ENCODE measurements at places on chromosomes 4 and X.

DNA sequence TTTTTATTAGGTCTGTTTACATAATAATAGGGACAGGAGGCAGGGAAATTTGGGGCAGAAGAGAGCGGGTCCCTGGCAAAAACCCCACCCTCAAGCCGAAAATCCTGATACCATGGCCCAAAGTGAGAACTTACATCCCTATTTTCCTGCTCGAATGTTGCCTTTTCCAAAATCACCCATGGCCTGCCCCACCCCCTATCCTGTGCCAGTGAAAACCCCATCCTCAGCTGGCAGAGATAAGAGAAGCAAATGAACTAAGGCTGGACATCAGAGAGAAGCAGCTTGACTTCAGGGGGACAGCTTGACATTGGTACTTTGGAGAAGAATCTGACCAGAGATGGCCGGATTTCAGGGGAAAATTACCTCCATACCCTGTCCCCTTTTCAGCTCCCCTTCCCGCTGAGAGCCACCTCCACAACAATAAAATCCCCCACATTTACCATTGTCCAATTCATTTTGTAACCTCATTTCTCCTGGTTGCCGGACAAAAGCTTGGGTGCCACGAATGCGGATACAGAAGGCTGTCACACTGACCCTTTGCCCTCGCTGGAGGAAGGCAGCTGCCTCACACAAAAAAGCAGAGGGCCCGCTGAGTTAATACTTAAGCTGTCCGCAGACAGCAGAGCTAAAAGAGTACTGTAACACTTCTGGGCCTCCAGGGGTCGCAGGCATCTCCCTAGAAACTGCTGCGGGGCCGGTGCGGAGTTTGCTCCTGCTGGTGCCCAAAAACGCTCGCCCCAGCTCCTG is 196.2 kb downstream of the SNCA start:
- no peak for DNase-seq

- no peak for DNase-seq
Observed at GRCh38 chrX:34546366-34546765, 110.7 kb downstream of the TMEM47 start.

- DNase-seq, result no peak
Observed at GRCh38 chrX:38166478-38167083, 54.1 kb downstream of the SRPX start.

GRCh38 chrX:69125094-69125493 is 40.2 kb downstream of the PJA1 start:
- no peak for DNase-seq

DNA sequence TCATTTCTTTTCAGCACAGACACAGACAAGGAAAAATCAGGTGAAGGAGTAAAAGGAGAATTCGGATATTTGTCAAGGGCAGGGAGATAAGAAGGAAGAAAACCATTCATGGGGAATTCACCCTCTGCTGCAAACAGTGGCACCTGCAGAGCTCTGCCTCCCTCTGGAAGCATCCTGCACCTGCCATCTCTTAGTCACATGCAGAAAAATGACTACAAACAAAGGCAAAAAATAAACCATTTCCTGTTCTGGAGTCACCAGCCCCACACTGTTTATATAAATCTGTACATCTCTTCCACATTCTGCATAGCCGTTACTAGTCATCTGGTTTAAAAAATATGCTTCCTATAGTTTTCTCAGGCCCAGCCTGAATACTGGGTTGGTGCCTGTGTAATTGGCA is 205.3 kb downstream of the ARAP2 start:
- DNase-seq, result no peak

DNA sequence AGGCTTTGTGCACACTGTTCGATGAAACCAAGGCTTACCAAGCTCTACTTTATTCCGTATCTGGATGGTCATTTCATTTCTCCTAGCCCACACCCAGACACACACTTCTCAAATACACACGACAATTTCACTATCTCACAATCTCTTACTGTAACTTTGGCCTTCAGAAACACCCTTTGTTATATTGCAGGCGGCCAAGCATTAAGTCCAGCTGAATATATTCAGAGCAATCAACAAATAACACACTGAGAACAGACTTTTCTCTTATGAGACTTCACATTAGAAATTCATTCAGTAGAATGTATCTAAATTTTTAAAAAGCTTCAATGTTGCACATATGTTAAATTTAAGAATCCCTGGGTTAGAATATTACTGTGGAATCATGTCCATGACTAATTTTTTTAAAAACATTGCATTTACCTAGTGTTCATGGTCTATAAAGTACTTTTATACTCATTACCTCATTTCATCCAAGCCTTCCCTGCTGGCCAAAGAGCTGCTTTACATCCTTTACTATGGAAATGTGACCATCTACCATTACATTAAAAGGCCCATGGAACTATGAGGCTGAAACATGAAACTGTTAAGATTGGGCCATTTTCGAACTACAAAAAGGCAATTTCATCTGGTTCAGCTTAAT is 10.5 kb upstream of the MAGEB17 start:
- DNase-seq, result no peak

GRCh38 chr4:168353746-168354145 is 35.2 kb upstream of the DDX60 start:
- no peak for DNase-seq

DNA sequence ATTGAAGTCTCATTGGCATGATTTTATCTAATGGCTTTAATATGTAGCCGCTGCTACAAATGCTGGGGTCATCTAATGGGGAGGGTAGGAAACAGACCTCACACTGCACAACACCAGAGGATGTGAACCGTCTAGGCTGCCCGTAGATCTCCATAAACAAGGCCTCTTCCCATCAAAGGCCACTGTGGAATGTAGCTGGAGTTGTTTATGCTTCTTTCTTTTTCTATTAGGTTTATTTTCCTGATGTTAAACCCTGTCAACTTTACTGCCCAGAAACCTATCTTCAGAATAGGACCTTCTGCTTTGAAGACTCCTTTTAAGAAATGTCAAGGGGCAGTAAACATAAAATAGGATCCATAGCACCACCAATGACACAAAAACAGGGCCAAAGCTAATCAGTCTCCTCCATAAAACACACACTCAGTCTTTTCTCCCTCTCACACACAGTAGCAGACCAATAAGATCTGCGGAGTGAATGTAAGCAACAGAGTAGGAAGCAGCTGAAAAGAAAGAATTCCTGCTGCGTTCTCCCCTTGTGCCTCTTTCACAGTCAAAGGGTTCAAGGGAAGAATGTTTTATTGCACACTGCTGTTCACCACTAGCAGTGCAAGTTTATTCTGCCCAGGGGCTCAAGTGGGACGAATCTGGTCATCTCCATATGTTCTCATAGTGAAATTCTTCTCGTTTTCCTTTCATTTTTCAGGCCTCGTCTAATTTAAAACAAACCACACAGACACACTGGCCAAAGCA is 72.2 kb downstream of the MAML3 start:
- DNase-seq, result no peak

- no peak for DNase-seq
Observed at GRCh38 chrX:47172549-47172948, 21.1 kb upstream of the UBA1 start.

- no peak for DNase-seq
Observed at GRCh38 chrX:9582956-9583355, 118.1 kb downstream of the TBL1X start.

GRCh38 chr4:131054489-131055019 is 1958.6 kb downstream of the C4orf33 start:
- no peak for DNase-seq

- DNase-seq, result no peak
Observed at GRCh38 chr4:25246680-25247611, 13.1 kb downstream of the PI4K2B start.

DNA sequence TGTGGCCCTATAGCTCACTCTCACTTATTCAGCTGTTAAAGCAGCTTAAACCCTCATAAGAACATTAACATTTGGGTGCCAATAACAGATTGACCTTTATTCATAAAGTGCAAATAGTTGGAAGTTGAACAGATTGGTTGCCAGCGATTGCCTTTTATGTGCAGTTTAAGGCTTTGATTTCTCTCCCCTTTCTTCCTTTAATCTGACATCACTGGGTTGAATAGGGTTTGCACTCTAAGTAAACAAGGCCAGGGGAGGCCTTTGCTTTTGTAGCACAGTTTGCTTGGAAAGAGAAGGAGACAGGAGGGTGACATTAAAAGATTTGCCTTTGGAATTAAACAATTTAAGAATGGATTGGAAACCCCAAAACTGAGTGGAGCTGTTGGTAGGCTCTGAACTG is 114.3 kb downstream of the NKX6-1 start:
- no peak for DNase-seq

DNA sequence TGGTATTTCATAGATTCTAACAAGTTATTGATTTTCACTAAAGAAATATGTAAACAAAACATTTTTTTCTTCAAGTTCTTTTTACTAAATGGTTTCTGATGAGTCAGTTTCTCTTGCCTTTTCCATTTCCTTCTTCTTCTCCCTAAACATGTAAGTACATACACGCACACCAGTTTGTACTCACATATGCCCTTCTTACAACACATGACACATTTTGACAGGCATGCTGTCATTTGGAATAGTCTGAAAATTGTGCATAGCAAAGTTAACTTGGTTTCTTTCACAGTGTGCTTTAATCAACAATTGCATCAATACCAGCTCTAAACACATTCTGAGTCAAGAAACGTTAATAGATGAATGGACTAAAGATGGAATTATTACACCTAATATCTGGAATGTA is 35.1 kb downstream of the PRSS12 start:
- DNase-seq, result no peak

DNA sequence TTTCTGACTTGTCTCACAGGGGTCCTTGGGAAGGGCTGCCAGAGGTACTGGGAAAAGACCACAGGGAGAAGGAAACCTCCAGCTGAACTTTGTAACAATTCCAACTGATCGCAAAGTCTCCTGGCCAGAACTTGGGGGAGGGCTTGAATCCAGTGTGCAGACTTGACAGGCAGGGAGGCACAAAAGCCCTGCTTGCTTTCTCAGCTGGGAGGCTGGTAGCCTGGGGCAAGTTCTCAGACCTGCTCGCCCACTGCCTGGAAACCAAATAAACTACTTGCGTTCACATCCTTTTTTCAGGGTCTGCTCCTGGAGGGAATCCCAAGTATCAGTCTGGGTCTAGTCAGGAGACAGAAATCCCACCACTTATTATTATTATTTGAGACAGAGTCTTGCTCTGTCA is 48.0 kb upstream of the CASK start:
- no peak for DNase-seq

DNA sequence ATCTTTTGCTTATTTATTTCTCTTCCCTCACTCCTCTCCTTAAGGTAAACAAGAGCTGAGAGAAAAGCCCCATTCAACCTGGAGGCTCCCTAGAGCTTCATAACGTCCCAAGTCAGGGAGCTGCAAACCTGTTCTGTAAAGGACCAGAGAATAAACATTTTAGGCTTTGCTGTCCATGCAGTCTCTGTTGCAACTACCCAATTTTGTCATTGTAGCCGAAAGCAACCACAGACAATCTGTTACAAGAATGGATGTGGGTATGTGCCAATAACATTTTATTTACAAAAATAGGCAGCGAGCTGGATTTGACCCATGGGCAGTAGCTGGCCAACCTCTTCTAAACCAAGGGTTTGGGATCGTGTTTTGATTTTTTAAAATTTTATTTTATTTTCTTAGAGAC is 71.3 kb upstream of the TBL1X start:
- no peak for DNase-seq

DNA sequence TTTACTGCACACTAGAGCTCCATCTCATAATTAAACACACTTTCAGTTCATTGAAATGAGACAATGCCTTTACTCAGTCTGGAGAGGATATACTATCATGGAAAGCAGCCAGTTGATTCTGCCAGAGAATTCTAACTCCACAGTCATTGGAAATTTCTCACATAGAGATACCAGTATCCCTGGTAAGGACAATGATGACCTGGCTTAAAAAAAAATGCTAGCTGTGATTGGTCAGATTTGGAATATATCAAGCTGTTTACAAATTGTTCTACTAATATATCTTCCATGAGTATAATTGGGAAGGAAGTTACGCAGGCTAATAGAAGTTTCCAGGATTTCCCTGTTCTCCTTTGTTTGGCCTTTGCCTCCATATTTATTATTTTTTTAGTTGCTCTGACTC is 34.5 kb upstream of the TLL1 start:
- DNase-seq, result no peak

- no peak for DNase-seq
Observed at GRCh38 chr4:57098941-57099340, 11.2 kb downstream of the IGFBP7 start.

GRCh38 chr4:172806841-172807240 is 361.8 kb upstream of the GALNT7 start:
- DNase-seq, result no peak

GRCh38 chrX:30224536-30224935 is 5.9 kb upstream of the MAGEB3 start:
- no peak for DNase-seq

DNA sequence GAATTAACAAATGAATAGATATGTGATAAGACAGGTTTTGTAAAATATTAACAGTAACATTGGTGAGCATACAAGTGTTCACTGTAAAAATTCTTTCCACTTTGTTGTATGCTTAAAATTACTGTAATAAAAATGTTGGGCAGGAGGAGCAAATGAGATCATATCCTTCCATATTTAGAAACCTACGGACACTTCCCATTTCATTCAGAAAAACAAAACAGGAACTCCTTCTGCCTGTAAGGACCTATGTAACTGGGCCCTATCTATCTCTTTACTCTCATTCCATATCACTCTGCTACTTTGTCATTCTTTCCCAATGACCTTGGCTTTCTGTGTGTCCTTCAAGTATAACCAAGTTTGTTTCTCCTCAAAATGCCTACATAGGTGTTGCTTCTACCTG is 53.7 kb upstream of the SLC39A8 start:
- no peak for DNase-seq

GRCh38 chr4:47031011-47031678 is at the start of gene GABRB1:
Gene GABRB1 (plus strand): TSS chr4:47031567.
- no peak for DNase-seq

DNA sequence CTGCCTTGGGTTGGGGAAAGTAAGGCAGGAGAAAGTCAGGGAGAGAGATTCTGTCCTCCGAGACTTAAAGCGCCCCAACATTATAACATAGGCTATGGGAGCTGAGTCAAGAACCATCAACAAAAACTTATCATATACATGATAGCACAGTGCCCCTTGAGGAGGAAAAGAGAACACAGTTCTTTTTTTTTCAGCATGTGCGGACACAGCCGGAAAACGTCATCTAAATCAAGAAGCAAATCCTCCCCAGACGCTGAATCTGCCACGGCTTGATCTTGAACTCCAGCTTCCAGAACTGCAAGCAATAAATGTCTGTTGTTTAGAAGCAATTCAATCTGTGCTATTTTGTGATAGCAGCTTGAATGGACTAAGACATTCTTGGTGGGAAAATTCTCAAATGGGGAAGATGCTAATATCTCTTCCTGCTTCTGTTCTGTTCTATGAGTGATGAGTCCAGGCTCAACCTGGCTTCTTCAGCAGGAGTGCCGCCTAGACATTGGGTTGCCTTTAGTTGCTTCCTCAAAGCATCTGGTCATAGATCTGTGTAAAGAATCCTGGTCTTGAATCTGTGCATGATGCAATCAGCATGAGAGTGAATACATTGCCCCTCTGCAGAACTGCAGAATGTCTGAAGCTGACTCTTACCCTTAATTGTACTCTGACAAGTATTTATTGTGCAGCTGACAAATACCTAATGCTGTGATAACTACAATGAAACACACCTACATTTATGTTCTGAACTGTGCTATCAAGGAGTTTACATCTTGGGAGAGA is 549.8 kb upstream of the PRKX start:
- DNase-seq, result no peak

DNA sequence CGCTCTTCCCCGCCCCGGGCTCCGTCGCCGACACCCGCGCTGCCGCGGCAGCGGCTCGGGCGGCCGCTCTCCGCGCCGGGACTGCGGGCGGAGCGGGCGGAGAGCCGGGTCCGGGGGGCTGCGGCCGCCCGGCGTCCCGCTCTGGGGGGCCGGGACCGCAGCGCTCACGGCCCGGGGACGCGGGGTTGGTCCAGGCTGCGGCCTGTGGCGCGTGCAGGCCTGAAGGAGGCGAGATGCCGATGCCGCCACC is 492 bp downstream of the GALNT7 start:
- DNase-seq, result no peak

All from CMK (cell line).